ENCODE measurements at places on chromosomes 7 and 10.

DNA sequence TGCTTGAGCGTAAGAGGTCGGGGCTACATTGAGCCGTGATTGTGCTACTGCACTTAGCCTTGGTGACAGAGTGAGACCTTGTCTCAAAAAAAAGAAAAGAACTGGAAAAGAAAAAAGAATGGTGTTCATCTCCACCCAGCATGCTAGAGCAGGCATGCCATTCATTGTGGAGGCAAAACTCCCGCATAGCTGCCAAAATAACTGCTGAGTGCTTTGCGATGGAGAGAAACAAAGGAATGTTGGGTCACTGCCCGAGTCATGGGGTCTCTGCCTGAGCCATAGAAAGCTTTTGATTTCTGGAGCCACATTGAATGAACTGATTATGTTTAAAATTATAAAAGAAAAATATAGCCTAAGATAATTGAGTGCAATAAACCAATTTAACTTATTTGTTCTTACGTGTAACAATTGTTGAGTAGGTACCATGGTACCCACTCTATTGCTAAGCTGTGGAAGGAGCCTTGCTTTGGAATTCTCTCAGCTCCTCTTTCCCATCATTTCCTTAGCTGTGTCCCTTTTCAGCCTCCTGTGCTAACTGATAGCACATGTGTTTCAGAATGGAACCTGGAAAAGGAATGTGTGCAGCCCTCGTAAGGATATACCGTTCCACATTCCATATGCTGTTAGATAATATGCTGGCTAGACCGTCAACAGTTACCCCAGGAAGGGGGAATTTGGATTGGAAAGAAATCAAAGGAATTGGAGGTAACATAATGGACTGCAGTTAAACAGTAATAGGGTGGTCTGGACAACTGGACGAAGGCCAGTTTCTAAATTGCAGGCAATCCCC, 99.0 kb downstream of the KIAA1217 start:
- no peak for DNase-seq

DNA sequence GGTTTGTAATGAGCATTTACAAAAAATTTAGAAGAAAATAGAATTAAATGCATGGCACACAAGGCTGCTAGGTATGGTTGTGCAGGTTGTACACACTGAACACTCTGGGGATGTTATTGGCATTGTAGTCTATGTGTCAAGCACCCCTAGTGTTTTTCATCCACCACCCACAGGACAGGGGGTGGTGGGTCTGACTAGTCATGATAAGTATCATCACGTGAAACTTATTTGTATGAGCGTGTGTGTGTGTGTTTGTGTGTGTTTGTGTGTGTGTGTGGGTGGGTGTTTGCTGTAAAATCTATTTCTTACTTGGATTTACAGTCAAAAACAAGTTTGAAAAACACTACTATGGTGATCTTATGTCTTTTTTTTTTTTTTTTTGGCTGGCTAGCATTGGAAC, 66.5 kb downstream of the MAP3K8 start:
- DNase-seq, result no peak

DNA sequence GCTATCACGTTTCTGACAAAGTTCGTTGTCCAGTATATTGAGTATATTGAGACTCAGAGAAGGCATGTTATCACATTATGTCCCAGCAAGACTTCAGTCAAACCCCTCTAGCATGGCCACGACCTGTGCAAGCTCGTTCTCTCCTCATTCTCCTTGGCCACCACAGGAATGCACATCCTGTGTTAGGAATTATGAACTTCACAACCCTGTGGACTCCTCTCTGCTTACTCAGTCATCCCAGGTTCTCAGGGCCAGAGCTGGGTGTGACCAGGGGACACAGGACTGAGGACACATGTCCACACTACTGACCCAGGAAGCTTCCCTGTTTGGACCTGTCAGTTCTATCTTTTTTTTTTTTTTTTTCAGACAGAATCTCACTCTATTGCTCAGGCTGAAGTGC, 4.4 kb downstream of the SH2D4B start:
- no peak for DNase-seq

DNA sequence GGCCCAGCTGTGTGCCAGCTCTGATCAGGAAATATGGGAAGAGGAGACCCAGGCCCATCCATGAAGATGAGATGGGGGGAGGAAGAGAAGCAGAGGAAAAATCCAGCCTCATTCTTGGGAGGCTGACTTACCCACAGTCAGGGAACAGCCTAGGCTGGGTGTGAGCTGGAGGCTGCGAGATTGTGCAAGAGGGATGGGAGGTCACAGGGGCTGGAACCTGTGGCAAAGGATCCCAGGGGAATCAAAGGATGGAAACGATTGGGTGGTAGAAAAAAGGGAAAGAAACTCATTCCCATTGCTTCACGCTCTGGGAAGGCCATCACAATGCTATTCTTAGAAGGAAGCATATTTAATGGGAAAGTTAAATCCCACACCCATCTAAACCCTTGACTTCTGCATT, 26.7 kb upstream of the CRHR2 start:
- DNase-seq, result no peak

DNA sequence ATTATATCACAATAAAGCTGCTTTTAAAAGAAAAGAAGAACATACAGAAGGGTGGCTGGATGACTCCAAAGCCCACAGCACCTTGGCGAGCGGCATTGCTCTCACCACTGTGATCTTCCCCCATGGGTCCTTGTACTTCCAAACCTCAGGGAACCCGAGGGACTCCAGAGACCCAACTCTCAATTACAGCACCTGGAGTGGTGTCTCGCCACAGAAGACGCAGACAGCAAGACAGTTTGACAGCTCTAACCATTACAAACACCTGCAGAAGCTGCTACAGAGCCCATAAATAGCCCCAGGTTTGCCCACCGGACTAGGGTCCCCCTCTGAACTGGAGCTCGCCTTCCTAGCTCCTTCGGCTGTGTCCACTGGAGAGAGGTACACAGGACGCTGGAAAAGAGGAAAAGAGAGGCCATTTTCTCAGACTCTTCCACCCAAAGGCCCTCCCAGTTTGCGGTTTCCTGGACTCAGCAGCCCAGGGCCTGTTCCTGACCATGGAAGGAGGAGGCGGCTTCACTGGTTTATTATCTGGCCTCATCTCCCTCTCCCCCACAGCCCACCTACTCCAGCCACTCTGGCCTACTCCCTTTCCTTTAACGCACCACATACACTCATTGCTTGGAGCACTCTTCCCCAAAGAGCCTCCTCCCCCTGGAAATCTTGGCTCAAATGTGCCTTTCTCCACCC, 1.9 kb downstream of the PIK3AP1 start:
- no peak for DNase-seq

Measured in CD4-positive, alpha-beta T cell treated with Interleukin-15 for 4 hours (primary cell).